Suppressor macrophage treated with lipopolysaccharide for 1 hour (primary cell): ENCODE measurements at places on chromosomes 7 and 10.
A peak's percentile ranks its signal among the peaks of the same experiment; 100 is the strongest.

- DNase-seq, result no peak
Observed at GRCh38 chr10:13684806-13685482, 98.2 kb downstream of the PRPF18 start.

DNA sequence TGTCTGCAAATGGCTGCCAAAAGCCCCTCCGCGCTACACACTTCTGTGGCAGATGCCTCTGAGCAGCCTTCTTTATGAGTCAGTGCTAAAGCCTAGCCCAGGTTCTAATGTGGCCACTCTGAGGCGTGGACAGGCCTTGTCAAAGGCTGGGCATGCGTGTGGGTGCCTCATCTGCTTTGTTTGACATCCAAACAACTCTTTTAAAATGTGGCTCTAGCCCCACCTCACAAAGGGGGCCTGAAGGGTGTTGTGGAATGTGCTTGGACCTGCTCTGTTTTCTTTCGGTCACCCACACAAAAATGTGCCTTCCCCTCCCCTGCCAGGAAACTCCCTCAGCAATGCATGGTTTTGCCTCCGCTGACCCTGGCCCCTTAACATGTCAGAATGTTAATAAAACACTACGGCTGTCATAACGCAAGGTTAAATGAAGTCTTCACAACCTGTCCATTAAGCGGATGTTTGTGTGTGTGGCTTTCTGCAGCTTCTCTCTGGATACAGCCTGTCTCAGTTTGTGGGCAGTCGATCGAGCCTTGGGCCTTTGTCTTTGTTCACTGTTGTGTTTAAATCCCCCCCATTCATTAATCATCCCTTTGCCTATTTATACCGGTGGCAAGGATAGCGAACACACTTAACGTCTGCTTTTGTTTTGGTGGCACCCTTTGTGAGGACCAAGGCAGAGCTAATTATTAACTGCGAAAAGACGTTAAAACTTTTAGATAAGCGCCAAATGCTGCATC, 718.9 kb downstream of the LRMDA start:
- DNase-seq, result no peak

DNA sequence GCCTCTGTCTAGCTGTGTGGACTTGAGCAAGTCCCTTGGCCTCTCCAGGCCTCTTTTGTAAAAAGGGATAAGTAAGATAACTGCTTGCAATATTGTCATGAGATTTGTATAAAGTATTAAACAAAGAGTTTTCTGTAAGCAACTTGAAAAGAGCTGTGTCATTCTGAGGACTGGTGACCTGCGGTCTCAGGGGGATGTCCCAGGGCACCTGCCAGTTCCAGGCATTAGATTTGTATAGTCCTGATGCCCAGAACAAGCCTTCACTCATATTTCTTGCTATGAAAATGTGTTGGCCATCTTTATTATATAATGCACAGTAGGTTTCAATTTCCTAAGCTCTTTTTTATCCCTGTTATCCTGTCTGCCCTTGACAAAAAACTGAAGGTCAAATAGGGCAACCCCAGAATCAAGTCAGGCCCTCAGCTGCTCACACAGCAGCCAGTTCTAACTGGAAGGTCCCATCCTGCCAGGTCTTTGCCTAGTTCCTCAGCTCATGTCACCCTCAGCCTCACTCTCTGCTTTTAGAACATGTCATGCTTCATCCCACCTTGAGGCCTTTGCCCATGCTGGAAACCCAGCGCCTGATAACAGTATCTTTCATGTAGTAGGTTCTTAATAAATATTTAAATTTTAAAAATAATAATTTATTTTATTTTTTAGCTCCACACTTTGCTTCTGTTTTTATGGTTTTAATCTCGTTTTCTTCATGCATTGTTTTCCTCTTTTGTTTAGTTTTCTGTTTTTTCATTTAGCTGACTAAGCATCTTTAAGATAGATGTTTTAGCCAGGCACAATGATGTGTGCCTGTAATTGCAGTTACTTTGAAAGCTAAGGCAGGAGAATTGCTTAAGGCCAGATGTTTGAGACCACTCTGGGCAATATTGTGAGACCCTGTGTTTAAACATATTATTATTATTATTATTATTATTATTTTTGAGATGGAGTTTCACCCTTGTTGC, 87.5 kb upstream of the ZNF92 start:
- DNase-seq, result no peak

- peak; percentile 90 for DNase-seq
Observed at GRCh38 chr10:79248341-79249185, 98.7 kb upstream of the PPIF start.

DNA sequence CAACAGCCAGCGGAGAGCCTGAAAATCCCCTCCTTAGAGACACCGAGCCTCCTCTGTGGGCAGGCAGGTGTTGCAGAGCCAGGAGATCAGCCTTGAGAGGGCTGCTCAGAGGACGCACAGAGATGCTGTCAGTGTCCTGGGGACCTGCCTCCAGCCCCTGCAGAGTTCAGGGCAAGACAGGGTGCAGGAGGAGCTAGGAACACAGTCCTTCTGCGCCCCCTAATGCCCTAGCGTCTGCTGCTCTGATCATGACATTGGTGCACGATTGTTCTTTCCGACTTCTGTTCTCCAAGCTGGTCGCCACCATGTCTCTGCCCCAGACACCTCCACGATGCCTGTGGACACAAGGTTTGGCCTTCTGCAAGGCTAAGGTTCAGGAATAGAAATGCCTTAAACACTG, 613.7 kb upstream of the MKI67 start:
- no peak for DNase-seq

GRCh38 chr10:5971315-5971832, 6.0 kb downstream of the IL15RA start:
- DNase-seq, result peak; percentile 69

DNA sequence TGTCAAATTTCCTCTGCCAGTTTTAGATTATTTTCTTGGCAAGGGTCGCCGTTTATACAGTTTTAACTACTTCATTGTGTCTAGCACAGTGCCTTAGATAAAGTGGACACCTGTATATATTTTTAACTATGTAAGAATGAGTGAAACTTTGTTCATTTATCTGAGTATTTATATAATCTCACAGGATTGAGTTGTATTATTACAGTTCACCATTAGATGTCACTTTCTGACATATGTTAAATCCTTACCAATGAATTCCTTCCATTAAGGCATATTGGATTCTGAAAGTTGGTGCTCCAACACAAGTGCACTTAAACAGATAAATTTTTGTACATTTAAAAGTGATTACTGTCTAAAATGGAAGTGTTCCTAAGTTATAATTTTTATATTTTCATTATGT, 43.0 kb downstream of the ZMYND11 start:
- peak; percentile 53 for DNase-seq

GRCh38 chr7:50212016-50212325, 92.5 kb upstream of the IKZF1 start:
- no peak for DNase-seq

- no peak for DNase-seq
Observed at GRCh38 chr7:158445421-158446175, 142.0 kb downstream of the PTPRN2 start.
